ENCODE measurements at places on chromosomes 6 and 20. TPM values are rescaled to one million over a fixed set of nuclear protein-coding genes. Genes with fewer than 3 reads are reported as not detected.
A peak's percentile ranks its signal among the peaks of the same experiment; 100 is the strongest.

The SCRT2 gene
- not detected for total RNA-seq

The SCUBE3 gene
- total RNA-seq: not detected

The GCNT2 gene
- total RNA-seq: 38.1 TPM

The BMP7 gene
- not detected for total RNA-seq

The EPB41L1 gene
- 1.3 TPM for total RNA-seq

The SGK2 gene
- total RNA-seq: 1.7 TPM

The IRF4 gene
- total RNA-seq: 129 TPM

The RWDD1 gene
- 22.4 TPM for total RNA-seq

The HLA-DPB1 gene
- total RNA-seq: 1,068 TPM

DNA sequence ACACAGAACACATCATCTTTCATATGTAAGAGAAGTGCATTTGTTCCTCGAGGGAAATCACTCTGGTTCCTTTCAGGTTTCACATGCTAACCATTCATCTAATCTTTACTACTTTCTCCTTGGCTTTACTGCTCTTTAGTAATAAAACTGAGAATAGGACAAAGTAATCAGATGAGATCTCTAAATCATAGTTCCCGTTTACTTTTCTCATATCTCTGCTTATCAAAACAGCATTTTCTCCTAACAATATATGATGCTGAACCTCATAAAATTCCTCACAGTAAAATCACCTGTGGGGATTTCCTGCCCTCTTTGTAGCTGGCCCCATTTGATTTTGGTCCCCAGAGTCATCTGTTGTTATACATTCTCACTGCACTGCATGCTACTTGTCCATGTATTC, 100.2 kb downstream of the RALGAPA2 start:
- no peak for DNase-seq
- H3K36me3 ChIP-seq: peaks cover 6% of the 10 kb centered on the region
- H3K4me1 ChIP-seq: no peaks in the 10 kb centered on the region
- H3K4me3 ChIP-seq: no peak overlapping the region
- H3K27ac ChIP-seq: no peak overlapping the region

DNA sequence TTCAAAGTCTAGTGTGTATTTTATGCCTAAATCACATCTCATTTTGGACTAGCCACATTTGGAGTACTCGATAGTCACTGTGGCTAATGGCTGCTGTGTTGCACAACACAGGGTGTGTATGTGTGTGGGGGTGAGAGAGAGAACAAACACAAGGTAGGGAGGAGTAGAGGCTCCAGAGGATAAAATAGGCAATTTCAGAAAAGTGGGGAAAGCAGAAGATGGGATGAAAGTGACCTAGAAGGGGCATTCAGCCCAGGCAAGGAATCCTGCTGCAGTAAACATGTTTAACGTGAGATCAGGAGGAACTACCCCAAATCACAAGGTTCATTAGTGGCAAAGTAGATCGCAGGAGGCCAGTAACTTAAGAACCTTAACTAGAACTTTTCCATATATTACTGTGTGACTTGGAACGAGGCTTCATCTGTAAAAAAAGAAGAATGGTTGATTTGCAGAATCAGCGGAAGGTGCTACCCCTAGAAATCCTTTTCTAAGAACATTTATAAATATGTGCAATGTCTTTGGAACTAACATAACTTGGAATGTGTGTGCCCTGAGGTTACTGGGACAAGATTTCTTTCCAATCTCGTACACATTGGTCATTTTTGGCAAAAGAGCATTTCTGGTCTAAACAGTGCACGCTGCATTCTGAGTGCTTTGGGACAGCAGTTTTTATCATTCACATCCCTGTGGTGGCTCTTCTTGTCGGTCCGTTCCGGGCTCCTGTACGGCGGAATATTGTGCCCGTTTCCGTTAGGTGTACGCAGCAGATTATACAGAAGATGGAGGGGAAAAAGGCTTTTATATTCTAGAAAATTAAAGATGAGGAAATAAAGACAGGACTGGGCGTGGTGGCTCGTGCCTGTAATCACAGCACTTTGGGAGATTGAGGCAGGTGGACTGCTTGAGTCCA, 2.6 kb downstream of the DUSP22 start:
- H3K27ac ChIP-seq: peak overlapping the region; percentile 54
- peak; percentile 37 for DNase-seq
- no peaks in the 10 kb centered on the region for H3K36me3 ChIP-seq
- H3K27me3 ChIP-seq: no peaks in the 10 kb centered on the region
- H3K4me3 ChIP-seq: no peak overlapping the region

- H3K27ac ChIP-seq: no peak overlapping the region
- H3K4me3 ChIP-seq: no peak overlapping the region
- peaks cover 7% of the 10 kb centered on the region for H3K27me3 ChIP-seq
- H3K4me1 ChIP-seq: peaks cover 9% of the 10 kb centered on the region
Observed at GRCh38 chr6:136521427-136521826, 28.8 kb downstream of the MAP7 start.

GRCh38 chr6:32086661-32087573, 22.2 kb downstream of the TNXB start:
- DNase-seq: peak; percentile 37
- H3K27ac ChIP-seq: no peak overlapping the region
- no peaks in the 10 kb centered on the region for H3K36me3 ChIP-seq
- H3K27me3 ChIP-seq: peaks cover 25% of the 10 kb centered on the region
- peaks cover 8% of the 10 kb centered on the region for H3K4me1 ChIP-seq
- no peak overlapping the region for H3K4me3 ChIP-seq

DNA sequence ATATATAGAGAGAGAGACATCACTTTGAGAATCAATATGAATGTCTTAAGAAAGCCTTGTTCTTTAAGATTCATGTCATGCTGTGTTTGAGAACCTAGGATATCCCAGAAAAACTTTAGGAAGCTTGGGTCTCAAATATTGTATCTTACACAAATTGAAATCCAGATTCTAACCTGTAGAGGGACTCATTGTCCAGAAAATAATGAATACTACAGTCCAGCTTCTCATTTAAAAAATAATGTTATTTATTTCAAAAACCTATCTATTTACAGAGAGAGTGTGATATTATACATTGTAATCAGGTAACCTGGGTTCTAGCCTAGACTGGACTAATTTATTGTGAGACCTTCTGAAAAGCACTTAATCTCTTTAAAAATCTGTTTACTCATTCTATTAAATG, 4.2 kb downstream of the RFX6 start:
- H3K4me3 ChIP-seq: no peak overlapping the region
- H3K27me3 ChIP-seq: peaks cover 9% of the 10 kb centered on the region
- DNase-seq: no peak

GRCh38 chr6:90918361-90918760, 331.5 kb upstream of the MAP3K7 start:
- H3K36me3 ChIP-seq: no peaks in the 10 kb centered on the region
- DNase-seq: no peak
- no peak overlapping the region for H3K4me3 ChIP-seq
- H3K27me3 ChIP-seq: no peaks in the 10 kb centered on the region
- no peak overlapping the region for H3K27ac ChIP-seq

GRCh38 chr20:32149566-32150170, 40.2 kb downstream of the TM9SF4 start:
- H3K36me3 ChIP-seq: peaks cover 9% of the 10 kb centered on the region
- H3K27ac ChIP-seq: no peak overlapping the region
- H3K4me3 ChIP-seq: no peak overlapping the region
- DNase-seq: no peak
- no peaks in the 10 kb centered on the region for H3K27me3 ChIP-seq

- DNase-seq: no peak
- H3K4me3 ChIP-seq: no peak overlapping the region
- no peaks in the 10 kb centered on the region for H3K36me3 ChIP-seq
- no peak overlapping the region for H3K27ac ChIP-seq
Observed at GRCh38 chr20:19143890-19144289, 68.6 kb upstream of the SLC24A3 start.

GRCh38 chr6:158344534-158344933, 32.3 kb downstream of the TULP4 start:
- no peak overlapping the region for H3K4me3 ChIP-seq
- H3K4me1 ChIP-seq: no peaks in the 10 kb centered on the region
- H3K27ac ChIP-seq: no peak overlapping the region
- H3K36me3 ChIP-seq: peaks cover 3% of the 10 kb centered on the region
- DNase-seq: no peak
- H3K27me3 ChIP-seq: no peaks in the 10 kb centered on the region

DNA sequence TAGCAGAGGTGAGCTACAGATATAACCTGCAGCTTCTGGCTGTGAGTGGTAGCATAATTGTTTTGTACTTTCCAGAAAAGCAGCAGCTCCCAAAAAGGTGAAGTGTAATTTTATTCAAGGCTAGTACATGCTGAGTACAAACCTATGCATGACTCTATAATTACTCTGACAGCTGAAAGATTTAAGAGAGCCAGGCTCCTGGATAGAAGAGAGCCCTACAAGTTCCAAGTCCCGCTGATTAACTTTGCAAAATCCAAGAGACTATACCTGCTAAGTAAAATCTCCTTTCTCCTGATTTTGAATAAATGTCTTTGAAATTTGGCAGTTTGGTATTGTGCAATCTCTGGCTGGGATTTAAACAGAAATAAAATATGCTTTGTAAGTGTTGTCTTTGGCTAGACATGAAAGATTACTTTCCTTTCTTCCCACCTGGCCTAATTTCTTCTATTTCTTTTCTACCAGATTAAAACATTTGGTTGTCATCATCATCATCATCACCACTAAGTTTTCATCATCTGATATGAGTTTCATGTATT, 79.5 kb downstream of the CTNNBL1 start:
- H3K27ac ChIP-seq: peak overlapping the region; percentile 28
- DNase-seq: no peak
- peaks cover 41% of the 10 kb centered on the region for H3K4me1 ChIP-seq
- no peaks in the 10 kb centered on the region for H3K27me3 ChIP-seq
- peaks cover 8% of the 10 kb centered on the region for H3K36me3 ChIP-seq

GRCh38 chr6:139060332-139060731, 31.8 kb downstream of the ABRACL start:
- no peak for DNase-seq
- H3K27me3 ChIP-seq: no peaks in the 10 kb centered on the region
- H3K36me3 ChIP-seq: no peaks in the 10 kb centered on the region
- no peaks in the 10 kb centered on the region for H3K4me1 ChIP-seq
- H3K27ac ChIP-seq: no peak overlapping the region

DNA sequence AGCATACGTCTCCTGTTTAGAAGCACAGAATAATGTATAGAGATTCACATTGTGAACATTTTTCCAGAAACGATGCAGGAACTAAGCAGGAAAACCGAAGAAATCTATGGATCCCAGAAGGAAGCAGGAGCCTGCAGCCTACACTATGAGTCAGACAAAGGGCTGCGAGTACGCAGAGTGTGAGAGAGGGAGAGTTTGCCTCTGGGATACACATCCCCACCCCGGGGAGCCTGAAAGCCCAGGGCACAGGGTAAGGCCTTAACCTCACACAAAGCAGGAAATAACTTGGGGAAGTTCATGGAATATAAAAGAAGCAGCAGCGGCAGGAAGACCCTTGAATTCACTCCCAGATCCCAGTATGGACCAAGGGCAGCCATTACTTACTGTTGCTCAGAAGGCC, 842.1 kb upstream of the MANEA start:
- no peak overlapping the region for H3K27ac ChIP-seq
- no peaks in the 10 kb centered on the region for H3K36me3 ChIP-seq
- H3K4me3 ChIP-seq: no peak overlapping the region
- H3K27me3 ChIP-seq: no peaks in the 10 kb centered on the region

DNA sequence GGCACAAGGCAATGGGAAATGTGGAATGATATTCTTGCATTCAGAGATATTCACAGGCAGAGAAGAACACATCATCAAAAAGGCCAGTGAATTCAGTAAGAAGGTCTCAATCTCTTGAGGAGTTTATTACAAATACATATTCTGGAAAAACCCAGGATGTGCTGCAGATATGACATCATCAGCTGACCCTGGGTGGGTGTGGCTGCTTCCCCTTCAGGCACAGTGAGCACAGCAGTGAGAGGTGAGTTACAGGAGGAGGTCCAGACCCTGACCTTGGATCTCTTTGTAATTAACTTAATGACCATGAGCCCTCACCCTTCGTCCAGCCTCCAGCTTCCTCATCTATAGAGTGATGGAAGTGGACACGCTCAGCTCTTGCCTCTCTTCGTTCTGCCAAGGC, 147.5 kb upstream of the SYNDIG1 start:
- H3K4me1 ChIP-seq: peaks cover 4% of the 10 kb centered on the region
- no peak overlapping the region for H3K27ac ChIP-seq
- H3K27me3 ChIP-seq: no peaks in the 10 kb centered on the region
- H3K36me3 ChIP-seq: no peaks in the 10 kb centered on the region
- H3K4me3 ChIP-seq: no peak overlapping the region
- DNase-seq: no peak

DNA sequence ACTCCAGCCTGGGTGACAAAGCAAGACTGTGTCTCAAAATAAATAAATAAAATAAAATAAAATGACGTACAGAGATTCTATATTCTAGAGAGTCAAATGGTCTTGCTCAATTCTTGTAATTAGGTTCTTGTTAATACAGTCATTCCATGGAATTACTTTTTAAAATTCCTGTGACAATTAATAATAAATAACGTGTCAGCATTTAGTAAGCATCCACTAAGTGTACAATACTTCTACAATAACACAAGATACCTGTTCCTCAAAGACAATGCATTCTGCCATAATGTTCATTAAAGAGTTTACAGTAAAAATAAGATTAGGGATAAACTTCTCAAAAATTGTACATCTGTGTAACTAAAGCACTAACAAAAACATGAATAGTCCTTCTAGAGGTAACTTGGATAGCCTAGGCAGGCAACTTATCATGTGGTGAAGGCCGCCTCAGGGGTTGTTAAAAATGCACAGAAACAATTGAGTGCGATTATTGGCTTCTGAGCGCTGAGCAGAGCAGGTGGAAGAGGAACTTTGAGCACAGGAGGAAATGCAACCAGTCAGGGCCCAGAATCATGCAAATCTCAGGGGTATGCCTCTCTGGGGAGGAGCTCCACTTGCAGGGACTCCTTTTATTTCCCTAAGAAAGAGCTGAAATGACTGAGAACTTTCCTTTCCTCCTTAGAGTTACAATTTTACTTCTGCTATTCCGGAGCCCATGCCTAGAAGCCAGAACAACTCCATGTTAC, 37.1 kb downstream of the QRSL1 start:
- peak; percentile 86 for DNase-seq
- H3K27ac ChIP-seq: peak overlapping the region; percentile 30
- peaks cover 61% of the 10 kb centered on the region for H3K4me1 ChIP-seq

GRCh38 chr6:2552526-2553154, 198.1 kb downstream of the MYLK4 start:
- no peak overlapping the region for H3K27ac ChIP-seq
- H3K4me3 ChIP-seq: no peak overlapping the region
- no peaks in the 10 kb centered on the region for H3K36me3 ChIP-seq
- no peaks in the 10 kb centered on the region for H3K4me1 ChIP-seq
- no peaks in the 10 kb centered on the region for H3K27me3 ChIP-seq
- DNase-seq: no peak

- H3K27me3 ChIP-seq: peaks cover 3% of the 10 kb centered on the region
- H3K4me1 ChIP-seq: no peaks in the 10 kb centered on the region
- H3K4me3 ChIP-seq: no peak overlapping the region
- H3K36me3 ChIP-seq: no peaks in the 10 kb centered on the region
- DNase-seq: no peak
Observed at GRCh38 chr6:29530671-29531310, 28.7 kb downstream of the UBD start.

DNA sequence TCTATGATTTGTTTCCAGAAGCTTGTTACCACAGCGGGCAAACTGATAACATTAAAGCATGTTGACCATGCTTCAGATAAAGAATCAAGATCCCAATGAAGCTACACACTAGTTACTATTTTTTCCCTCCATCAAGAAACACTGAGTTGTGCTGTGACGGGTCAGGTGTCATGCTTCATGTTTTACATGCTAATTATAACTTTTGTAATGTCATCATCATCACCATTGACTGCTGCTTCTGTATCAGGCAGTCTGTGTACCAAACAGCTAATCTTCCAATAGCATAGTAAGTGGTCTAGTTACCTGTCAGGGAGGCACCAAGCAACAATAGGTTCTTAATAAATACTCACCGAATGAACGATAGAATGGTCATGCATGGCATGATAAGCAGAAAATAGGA, 388.1 kb downstream of the THBS2 start:
- H3K27ac ChIP-seq: no peak overlapping the region
- no peak for DNase-seq
- H3K4me1 ChIP-seq: no peaks in the 10 kb centered on the region
- no peak overlapping the region for H3K4me3 ChIP-seq
- H3K36me3 ChIP-seq: no peaks in the 10 kb centered on the region

Measured in B cell (primary cell).